T-helper 17 cell (primary cell): ENCODE measurements at places on chromosomes 7 and 10.
A peak's percentile ranks its signal among the peaks of the same experiment; 100 is the strongest.

- no peak for DNase-seq
Measured at GRCh38 chr10:98848361-98848760, 387.3 kb downstream of the HPSE2 start.

DNA sequence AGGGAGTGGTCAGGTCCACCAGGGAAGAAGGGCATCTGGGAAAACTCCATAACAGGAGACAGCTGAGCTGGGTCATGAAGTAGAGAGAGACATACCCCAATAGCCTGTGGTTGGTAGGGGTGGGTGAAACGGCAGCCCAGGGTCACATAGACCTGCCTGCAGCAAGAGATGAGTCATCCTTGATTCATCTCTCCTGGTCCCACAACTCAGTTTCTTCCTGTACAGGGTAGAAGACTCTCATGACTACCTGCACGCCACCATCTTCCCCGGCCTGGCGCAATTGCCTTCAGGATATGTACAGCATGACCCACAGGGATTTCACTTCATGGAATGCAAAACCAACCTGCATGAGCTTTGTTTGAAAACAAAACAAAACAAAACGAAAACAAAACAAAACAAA lies 45.1 kb upstream of the ADAM12 start:
- no peak for DNase-seq

- no peak for DNase-seq
Measured at GRCh38 chr7:123828805-123829204, 16.2 kb upstream of the HYAL4 start.

DNA sequence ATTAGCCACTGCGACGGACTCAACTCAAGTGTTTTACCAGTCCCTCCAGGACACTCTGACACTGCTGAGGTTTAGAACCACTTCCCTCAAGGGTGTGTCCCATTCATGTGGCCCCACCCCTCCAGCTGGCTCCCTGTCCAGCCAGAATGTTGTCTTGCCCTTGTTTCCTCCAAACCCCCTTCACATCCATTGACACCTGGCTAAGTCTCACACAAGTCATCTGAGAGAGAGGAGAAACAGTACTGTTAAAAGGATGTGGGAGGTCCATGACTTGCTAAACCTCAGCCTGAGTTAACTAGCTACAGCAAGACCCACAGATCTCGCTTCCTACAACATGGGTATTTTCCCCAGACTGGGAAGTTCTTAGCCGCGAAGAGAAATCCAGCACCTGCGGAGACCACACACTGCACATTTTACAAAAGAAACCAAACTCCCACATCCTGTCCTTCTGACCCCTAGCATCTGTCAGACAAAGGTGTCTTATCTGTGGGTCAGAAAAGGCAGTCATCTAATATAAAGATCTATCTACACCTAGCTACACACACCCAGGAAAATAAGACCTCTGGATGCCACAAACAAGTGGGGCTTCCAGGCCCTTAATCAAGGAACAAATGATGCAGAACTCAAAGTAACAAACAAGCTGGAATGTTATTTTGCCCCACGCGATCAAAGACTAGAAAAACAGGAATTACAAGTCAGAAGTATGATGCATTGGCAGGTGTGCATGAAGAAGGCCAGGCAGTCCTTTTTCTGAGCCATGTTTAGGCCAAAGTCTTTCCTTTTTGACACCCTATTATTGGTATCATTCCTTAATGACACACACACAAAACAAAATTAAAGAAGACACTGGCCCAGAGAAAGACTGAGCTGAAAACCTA lies 13.9 kb downstream of the OSBPL3 start:
- peak; percentile 47 for DNase-seq

GRCh38 chr10:120749072-120749471 lies 102.1 kb upstream of the WDR11 start:
- no peak for DNase-seq

GRCh38 chr7:125966278-125967048 lies 1036.8 kb upstream of the POT1 start:
- DNase-seq, result no peak

DNA sequence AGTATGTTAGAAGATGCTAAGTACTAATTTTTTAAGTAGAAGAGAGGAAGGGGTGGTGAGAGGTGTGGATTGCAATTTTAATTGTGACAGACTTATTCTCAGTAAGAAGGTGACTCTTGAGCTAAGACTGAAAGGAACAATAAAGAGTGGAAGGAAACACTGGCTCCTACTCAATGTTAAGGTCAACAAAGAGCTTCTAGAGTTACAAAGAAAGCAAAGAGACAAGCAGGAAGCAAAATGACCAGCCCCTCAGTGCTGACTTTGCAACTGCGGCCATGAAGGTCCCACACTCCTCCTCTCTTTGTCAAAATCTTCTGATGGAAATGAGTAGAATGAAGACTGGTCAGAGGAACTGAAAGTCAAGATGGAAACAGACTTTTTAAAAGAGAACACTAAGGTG lies 79.9 kb upstream of the FOXI2 start:
- DNase-seq, result no peak

- no peak for DNase-seq
Measured at GRCh38 chr7:41699516-41699915, 3.4 kb downstream of the INHBA start.

DNA sequence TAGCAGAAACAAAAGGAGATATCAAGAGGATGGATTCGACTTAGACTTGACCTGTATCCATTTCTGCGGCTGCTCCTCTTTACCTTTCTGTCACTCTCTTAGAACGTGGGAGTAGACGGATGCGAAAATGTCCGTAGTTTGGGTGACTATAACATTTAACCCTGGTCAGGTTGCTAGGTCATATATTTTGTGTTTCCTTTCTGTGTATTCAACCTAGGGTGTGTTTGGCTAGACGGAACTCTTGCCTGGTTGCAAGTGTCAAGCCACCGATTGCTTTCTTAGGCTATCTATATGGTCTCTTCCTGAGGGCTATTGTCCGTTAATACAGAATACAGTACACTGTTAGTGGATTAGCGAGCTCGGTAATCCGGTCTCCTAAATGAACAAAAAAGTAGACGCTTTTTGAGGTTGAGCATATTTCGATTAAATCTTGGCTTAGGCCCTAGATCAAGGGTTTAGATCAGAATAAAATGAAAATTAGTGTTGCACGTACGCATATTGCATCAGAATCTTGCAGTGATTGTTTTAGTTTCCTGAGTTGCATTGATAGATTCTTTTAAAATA lies 1.2 kb downstream of the PTEN start:
- no peak for DNase-seq

GRCh38 chr7:40723829-40724228 lies 589.0 kb downstream of the SUGCT start:
- DNase-seq, result no peak

DNA sequence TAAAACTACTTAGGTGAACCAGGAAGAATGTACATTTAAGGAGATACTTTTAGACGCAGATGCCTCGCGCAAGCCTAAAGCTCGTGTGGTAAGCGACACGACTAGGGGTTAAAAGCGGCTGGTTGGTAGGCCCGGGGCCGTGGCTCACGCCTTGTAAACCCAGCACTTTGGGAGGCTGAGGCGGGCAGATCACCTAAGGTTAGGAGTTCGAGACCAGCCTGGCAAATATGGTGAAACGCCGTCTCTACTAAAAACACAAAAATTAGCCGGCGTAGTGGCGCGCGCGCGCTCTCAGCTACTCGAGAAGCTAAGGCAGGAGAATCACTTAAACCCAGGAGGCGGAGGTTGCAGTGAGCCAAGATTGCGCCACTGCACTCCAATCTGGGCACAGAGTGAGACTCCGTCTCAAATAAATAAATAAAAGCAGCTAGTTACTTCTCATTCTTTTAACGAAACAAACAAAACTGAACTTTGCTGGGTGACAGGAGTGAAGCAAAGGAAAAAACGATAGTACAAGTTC lies 879 bp downstream of the NUDT5 start:
- no peak for DNase-seq

- DNase-seq, result no peak
Measured at GRCh38 chr7:126302639-126303038, 950.1 kb downstream of the GRM8 start.

- no peak for DNase-seq
Measured at GRCh38 chr10:92850185-92850584, 1.9 kb downstream of the EXOC6 start.

DNA sequence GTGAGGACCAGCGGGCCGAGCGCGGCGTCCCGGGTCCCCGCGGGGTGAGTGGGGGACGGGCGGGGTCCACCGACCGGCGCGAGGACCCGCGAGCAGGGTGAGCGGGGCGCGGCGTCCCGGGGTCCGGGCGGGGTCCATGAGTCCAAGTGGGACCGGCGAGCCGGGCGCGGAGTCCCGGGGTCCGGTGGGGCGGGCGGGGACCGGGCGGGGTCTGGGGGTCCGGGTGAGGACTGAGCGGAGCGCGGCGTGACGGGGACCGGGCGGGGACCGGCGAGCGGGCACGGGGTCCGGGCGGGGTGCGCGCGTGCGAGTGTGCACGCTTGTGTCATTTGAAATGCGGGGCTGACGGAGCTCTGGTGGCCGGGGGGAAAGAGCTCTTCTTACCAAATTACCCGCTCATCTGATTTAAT lies 765 bp downstream of the CELF2 start:
- DNase-seq, result no peak

- DNase-seq, result no peak
Measured at GRCh38 chr7:40244226-40244625, 109.4 kb downstream of the SUGCT start.

GRCh38 chr10:103086261-103086660 lies 106.8 kb downstream of the NT5C2 start:
- no peak for DNase-seq

GRCh38 chr10:16105082-16105481 lies 244.8 kb upstream of the MINDY3 start:
- DNase-seq, result no peak

DNA sequence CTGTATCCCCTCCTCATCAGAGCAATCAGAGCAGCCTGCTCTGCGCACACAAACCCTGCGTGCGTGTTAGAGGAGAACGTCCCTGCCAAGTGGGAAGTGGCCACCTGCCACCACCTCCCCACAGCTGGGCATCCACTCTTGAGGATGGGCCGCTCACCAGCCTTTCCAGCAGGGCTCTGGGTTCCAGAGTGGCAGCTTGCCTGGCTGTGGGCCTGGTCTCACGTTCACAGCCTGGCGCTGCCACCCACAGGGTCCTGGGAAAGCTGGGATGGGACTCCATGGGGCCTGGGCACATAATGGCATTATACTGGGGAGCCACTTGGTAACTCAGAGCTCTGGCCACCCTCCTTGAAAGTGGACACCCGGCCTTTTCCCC lies 151.1 kb upstream of the PPP2R2D start:
- DNase-seq, result no peak

- DNase-seq, result no peak
Measured at GRCh38 chr7:15848362-15848761, 161.9 kb upstream of the MEOX2 start.

GRCh38 chr10:71921324-71922027 lies 42.7 kb upstream of the CHST3 start:
- DNase-seq, result no peak

DNA sequence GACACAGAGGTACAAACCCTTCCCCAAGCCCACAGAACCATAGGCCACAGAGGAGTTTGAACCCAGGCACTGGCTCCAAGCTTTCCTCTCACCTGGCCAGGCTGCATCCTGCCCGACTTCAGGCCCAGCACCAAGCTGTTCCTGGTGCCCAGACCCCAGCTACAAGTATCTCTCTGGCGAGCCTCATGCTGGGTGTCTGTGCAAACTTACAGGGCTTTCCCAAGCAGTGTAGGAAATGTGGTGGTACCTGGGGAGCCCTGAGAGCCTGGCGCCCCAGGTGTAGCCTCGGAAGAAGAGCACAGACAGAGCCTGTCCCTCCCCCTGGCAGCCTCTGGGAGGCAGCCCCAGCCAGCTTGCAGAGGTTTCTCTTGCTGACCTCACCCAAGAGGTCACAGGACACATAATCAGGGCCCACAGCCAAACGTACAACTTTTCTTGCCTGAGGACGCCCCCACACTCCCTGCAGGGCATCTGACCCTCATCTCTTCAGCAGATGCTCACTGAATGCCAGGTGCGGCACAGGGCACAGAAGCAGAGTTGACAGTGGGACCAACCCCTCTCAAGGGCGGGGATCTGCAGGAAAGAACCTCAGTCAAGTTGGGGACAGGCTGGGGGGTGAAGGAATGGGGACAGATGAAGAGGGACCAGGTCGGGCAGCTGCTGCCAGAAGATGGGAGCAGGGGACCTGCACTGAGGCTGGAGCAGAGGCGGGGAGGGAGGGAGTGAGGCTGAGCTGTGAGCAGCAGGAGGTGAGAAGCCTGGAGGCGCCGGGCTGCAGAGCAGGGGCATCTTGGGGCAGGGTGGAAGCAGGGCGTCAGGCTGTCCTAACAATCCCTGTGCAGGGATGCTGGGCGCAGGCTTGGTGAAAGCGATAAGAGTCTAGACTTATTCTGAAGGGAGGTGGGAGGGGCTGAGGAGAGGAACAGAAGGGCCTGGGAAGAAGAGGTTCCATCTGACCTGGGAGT lies 16.3 kb upstream of the MYL7 start:
- DNase-seq, result no peak

- no peak for DNase-seq
Measured at GRCh38 chr10:74292871-74293427, 141.9 kb downstream of the ADK start.

GRCh38 chr7:99254390-99254789 lies 18.2 kb upstream of the MYH16 start:
- DNase-seq, result no peak

GRCh38 chr10:133397938-133398337 lies 4.0 kb downstream of the MTG1 start:
- no peak for DNase-seq

DNA sequence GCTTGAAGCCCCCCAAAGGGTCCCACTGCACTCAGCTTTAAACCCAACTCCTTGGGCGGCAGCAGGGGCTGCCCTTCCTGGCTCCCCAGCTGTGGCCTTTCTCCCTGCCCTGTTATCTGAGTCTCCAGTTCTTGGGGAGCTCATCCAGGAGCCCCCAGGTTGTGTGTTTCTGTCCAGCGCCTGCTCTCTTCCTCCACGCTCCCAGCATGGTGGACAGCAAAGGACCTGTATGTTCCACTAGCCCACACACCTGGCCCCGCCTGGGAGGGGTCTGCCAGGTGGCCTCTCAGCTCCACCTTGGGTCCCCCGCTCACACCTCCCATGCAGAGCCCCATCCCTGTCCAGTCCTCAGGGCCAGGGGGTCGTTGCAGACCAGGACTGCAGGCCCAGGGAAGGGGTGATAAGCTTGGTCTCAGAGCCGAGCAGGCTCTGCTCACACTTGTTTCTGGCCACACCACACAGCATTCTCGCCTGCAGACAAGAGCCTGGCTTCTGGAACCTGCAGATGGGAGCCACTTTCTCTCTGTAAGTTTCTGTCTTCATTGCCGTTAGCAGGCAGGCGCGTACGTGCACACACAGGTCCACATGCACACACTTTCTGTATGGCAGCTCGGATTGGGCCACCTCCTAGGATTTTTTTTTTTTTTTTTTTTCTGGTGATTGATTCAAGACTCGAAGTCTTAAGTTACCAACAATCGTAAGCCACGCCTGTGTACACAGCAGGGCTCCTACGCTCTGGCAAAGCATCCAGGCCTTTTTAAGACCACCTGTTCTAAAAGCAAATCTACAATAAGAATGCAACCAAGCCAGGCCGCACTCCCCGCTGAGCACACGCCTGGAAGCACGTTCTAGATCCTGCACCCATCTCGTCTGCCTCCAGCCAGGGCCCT lies 104.6 kb downstream of the CYTH3 start:
- no peak for DNase-seq

GRCh38 chr7:15332956-15333355 lies 228.9 kb downstream of the AGMO start:
- DNase-seq, result no peak
